ENCODE measurements at places on chromosomes 5 and 9.

DNA sequence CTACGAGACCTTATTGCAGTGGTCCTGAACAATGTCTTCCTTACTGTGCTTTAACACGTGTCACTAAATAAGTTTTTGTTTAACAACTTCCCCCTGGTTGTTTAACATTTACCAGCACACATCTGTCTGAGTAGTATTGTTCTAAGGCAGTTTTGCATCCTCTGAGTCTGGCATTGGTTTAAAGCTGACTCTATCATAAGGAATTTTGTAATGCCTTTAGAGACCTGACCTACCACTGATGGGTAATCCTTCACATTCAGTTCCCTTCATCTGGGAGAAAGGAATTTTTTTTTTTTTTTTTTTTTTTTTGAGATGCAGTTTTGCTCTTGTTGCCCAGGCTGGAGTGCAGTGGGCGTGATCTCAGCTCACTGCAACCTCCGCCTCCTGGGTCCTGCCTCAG lies 20.0 kb upstream of the PCAT7 start:
- DNase-seq = no peak

DNA sequence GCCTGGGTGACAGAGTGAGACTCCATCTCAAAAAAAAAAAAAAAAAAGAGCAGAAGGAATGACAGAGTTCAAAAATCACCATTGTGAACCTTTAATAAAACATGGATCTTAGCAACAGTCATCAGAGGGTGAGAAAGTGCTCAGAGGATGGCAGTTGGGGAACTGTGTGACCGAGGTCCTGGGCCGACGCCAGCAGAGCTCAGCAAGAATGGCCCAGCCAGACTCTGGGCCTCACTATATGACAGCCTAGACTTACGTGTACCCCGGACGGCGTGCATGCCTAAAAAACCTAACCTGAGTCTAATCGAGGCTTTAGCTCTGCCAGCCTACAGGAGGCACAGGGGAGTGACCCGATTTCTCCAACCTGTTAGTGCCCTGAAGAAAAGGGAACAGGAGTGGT lies 64.3 kb downstream of the MVB12B start:
- DNase-seq = no peak

- no peak for DNase-seq
Measured at GRCh38 chr5:179533907-179534306, 16.4 kb upstream of the RUFY1 start.

- no peak for DNase-seq
Measured at GRCh38 chr5:15995341-15996052, 184.1 kb downstream of the MARCHF11 start.

DNA sequence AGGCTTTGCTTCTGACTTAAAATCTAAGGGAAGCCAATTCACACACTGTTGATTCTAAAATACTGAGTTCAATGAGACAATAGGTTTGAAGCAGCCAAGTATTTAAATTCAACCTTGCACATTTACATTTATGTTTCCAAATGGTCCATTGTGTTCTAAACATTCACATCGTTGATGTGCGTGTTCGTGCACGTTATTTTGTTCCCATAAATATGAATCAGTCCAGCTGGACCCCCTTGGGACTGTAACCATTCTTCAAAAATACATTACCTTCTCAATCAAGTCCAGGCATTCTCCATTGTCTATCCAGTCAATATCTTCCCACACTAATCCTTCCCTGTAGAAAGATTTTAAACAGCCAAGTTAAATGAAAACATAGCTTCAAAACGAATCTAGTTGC lies 146.4 kb upstream of the RETREG1 start:
- DNase-seq = no peak

DNA sequence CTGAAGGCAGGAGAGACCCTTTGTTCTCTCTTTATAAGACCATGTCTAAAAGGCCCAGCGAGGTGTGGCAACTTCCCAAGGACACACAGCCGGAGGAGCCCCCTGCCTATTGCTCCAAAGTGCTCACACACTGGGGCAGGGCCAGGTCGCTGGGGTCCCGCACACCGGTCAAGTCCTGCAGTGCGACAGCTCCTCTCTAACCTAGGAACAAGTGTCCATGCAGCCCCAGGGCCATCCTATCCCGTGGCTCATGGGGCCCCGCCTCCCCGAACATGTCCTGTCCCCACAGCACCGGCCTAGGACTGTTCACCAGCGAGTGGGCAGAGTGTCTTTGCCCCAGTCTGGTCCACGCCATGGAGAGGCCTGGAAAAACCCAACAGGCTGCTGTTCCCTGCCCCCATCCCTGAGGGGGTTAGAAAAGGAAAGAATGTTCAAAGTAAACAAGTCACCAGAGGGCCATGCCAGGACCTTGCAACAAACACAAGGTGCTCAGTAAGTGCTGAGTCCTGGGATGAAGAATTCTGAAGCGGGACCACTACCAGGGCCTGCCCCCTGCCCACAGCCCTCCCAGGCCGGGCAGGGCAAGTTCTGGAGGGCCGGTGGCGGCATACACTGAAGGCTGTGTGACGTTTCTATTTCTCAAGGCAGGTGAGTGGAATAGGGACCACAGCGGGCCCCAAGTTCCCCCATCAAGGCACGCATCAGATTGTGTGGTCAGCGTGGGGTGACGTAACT lies 938 bp downstream of the NINJ1 start:
- DNase-seq = no peak

- no peak for DNase-seq
Measured at GRCh38 chr5:178399701-178400095, 167.1 kb upstream of the PHYKPL start.

DNA sequence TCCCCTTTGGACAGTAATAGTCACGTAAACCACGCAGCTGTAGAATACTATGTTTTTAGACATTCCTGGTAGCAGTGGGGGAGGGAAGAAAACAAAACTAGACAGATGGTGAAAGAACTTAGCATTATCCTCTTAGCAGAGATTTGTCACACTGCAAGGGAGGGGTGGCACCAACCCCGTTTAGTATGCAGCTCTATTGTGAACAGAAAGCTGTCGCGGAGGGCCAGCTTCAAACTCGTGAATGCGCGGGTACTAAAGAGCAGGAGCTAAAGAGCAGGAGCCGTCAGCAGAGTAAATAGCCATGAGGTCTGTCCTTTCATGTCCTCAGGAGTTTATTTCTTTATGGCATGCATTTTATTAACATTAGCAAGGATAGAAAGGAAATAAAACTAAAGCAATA lies 141.9 kb upstream of the SLC12A2 start:
- DNase-seq = no peak

DNA sequence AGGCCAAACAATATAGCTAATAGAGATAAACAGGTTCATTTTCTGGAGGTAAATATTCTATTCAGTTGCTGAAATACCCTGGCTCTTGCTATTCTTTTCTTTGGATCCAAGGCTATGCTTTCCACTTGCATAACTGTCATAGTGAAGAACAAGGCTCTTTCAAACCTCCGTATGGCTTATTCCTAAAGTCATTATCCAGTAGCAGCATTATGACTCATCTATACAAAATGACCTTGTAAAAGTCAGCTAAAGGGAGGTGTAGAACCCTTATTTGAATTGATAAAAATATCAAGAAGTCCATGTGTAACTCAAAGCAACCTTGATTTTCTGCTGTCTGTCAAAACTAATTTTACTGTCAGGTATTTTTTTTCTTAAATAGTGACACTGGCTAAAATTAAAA lies 447.8 kb downstream of the PLK2 start:
- no peak for DNase-seq

DNA sequence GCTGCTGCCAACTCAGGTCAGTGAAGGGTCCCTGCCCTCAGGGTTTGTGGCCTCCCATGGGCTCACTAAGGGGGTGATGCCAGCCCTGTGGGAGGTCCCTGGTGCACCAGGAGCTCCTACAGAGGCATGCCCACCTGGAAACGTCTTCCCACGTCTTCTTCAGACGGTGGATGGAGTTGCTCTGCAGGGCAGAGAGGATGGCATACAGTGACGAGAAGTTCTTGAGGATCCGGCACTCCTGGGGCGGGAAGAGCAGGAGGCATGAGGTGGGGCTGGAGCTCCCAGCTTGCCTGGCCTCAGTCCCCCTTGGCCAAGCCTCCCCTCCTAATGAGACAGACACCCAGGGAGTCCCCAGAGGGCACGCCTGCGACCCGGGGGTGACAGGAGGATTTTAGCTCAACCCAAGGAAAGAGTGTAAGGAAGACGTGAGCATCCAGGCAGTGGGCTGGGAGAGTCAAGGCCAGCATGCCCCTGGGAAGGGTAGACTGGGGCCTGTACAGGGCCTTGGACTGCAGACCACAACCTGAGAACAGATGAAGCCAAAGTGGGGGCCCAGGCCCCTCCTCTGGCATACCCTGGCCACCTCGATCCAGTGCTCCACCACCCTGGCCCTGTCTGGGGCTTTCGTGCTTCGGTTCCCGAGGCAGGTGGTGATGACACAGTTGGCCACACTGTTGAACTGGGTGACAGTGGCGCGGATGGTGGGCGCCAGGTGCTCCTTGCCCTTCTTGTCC lies 14.4 kb downstream of the RALGDS start:
- no peak for DNase-seq

Measured in T-helper 1 cell (primary cell).